Activated CD4-positive, CD25-positive, alpha-beta regulatory T cell (primary cell): ENCODE measurements at places on chromosomes 6 and 20.

DNA sequence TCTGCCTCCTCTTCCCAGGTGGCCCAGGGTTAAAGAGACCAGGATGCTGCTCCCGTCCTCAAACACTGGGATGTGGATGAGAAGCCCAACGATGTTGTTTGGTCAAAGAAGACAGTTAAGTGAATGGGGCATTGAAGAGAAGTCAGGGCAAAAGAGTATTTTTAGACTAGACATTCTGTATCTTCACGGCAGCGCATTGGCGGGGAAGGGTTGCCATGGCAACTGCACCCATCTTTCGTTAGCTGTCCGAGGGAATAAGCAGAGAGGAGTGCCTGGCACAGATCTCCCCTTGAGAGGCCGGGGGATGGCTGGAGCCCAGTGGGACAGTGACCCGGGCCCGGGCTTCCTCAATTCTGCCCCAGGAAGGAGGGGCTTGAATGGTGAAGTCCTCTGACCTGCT, 56.4 kb upstream of the GPR31 start:
- DNase-seq, result no peak

GRCh38 chr20:10481676-10482075, 46.6 kb downstream of the SLX4IP start:
- DNase-seq, result no peak

DNA sequence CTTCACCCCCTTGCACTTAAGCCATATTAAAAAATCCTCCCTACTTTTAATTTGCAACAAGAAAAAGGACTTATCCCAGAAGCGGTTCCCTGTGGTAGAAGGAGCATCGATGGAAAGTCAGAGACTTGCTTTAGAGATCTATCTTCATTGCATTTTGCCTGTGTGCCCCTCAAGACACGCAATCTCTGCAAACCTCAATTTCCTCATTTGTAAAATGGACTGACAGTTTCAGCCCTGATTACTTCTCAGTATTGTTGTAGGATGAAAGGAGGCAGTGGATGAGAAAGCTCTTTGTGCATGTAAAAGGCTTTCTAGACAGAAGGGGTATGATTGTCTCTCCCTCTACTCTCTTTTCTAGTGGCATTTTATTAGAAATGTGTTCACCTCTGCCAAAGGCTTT, 410.2 kb downstream of the CDC5L start:
- no peak for DNase-seq

- DNase-seq, result no peak
Observed at GRCh38 chr6:148629181-148629580, 117.6 kb upstream of the UST start.

DNA sequence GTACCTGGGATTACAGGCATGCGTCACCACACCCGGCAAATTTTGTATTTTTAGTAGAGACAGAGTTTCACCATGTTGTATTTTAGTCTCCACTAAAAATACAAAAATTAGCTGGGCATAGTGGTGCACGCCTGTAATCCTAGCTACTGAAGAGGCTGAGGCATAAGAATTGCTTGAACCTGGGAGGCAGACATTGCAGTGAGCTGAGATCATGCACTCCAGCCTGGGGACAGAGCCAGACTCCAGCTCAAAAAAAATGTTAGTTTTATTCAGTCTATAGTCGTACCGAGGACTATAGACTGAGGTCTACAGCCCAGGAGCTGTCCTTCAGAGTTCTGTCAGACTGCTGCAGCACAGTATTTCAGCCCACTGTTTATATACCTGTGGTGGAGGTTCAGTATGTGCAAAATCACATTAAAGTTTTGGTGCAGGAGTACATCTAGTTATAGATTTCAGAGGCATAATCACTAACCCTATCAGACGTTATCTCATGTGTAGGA, 3.6 kb upstream of the CASP8AP2 start:
- DNase-seq, result no peak

GRCh38 chr6:43817192-43817591, 47.2 kb downstream of the VEGFA start:
- DNase-seq, result no peak

DNA sequence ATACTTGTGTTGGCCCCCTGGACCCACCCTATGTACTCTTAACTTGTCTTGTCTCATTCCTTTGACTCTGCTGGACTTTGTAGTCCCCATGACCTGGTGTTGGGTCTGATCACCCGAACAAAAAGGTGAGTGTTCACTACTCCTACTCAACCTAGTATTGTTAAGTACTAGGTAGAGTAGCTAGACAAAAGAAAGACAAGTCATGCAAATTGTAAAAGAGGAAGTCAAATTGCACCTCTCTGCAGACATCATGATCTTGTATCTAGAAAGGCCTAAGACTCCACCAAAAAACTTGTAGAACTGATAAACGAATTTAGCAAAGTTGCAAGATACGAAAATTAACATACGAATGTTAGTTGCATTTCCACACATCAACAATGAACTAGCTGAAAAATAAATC, 35.7 kb upstream of the ZNF391 start:
- DNase-seq, result no peak
